Stimulated activated naive B cell treated with anti-CD40 and anti-IgM and Interleukin-4, amounts not matched to agents 10 μg/mL and 1 μg/mL and 100 μg/mL, for 72 hours (primary cell): ENCODE measurements at places on chromosomes 7 and 10.

DNA sequence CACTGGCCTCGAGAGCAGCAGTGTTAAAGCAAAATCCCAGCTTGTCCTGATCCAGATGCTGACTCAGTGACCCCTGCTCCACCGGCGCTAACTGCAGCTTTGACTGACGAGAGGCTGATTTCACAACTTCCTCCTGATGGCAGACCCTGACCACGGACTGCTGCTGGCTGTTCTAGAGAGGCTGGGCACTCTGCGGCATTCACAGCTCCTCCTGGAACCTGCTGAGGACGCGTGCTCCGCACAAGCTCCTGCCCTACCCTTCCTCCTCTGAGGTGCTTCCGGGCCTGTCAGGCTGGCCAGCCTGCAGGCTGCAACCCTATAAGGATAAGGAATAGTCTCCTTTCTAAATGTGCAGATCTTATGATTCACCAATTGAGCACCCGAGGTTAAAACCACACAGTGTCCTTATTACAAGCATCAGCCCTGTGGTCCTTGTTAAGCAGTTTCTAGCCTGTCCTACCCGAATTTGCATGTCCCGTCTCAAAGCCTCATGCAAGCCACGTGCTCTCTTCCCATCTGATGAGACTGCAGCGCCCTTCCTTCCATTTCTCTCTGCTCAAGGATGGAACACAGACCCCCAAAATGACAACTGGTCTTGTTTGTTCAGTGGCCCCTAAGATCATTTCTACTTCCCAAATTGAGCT is 35.5 kb upstream of the NCAPG2 start:
- no peak overlapping the region for H3K4me3 ChIP-seq
- no peak overlapping the region for H3K27ac ChIP-seq
- DNase-seq: no peak
- H3K36me3 ChIP-seq: peaks cover 33% of the 10 kb centered on the region

DNA sequence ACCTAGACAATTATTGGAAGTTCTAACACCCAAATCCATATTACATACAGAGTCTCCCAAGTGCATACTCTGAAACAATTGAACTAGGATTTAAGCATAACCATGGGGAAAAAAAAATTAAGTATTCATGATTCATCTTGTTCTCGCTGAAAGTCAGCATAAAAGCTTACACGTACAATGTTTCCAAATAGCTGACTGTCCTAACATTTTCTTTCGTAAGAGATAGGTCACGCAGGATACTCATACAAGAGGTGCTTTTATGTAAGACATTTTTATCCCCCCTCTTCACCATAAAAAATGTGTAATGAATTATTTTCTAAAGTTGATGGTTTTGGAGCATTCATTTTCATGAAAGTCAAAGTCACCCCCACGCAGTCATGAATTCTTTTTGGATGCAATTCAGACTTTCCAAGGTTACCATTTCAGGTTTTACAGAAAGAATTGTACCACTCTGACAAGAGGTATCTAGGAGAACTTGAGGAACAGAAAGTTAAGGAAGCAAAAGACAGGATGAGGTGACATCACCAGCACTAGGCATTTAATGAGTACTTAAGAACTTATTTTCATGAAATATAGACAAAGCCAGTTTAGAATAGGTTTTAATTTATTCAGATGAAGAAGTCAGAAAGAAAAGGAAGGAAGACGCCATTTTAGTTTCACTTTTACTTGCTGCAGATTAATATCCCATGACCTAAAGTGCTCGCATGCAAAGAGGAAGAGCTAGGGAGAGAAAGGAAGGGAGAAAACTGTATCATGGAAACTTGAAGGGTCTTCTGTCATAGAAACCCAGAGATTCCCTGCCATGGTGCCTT is 55.8 kb downstream of the TMEM26 start:
- H3K27ac ChIP-seq: no peak overlapping the region
- peaks cover 9% of the 10 kb centered on the region for H3K4me1 ChIP-seq
- H3K4me3 ChIP-seq: peak overlapping the region; percentile 46

DNA sequence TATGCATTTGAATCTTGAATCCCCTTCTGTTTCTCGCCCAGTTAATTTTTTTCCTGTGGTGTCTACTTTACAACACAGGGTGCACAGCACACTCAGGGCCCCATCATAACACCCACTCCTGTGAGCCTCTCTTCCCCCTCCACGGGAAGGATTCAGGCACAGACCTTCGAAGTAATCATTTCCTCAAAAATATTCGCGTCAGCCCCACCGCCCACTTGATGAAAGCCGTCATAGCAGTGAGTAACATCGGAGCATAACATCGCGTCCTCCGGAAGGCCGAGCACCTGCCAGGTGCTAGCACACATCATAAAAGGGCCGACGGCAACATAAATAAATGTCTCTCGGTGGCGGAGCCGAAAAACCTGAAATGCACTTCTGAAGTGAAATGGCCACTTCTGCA is 201.7 kb upstream of the ADARB2 start:
- no peaks in the 10 kb centered on the region for H3K36me3 ChIP-seq
- no peaks in the 10 kb centered on the region for H3K27me3 ChIP-seq
- H3K27ac ChIP-seq: peak overlapping the region; percentile 93

- H3K4me3 ChIP-seq: no peak overlapping the region
- no peaks in the 10 kb centered on the region for H3K27me3 ChIP-seq
- no peak overlapping the region for H3K27ac ChIP-seq
- DNase-seq: no peak
Measured at GRCh38 chr7:37421861-37422500, 26.7 kb downstream of the ELMO1 start.

DNA sequence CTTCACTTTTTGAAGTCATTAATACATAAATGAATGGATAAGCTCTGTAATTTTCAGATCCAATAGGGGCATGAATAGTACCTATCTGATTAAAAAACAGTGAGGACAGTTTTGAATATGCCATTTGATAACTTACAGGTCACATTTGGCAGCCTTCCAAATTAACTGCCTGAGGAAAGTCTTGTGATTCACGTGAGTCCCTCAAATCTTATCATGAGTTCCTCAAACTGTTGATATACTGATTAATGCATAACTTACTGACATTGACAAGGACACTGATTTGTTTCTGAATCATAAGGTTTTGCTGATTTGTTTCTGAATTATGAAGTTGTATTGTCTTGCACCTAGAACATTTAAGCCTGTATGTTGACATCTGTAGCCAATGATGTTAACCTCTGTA is 55.1 kb downstream of the ANKMY2 start:
- peaks cover 3% of the 10 kb centered on the region for H3K27me3 ChIP-seq
- H3K27ac ChIP-seq: no peak overlapping the region
- no peak for DNase-seq

DNA sequence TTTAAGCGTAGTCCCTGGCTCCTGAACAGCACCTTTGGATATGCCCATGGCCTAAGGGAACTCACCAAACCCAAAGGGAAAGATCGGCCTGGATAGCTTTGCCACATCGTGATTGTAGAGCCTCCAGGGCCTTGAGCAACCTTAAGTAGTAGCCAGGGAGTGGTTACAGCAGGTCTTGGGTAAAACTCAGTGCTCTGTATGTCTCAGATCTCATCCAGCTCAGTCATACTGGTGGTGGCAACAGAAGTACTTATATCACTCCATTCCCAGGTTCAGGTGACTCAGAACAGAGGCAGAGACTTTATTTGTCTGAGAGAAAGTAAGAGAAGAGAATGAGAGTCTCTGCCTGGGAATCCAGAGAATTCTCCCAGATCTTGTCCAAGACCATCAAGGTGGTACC is 39.1 kb upstream of the AASS start:
- H3K27ac ChIP-seq: no peak overlapping the region
- H3K36me3 ChIP-seq: no peaks in the 10 kb centered on the region
- no peak for DNase-seq
- H3K4me3 ChIP-seq: no peak overlapping the region

- no peaks in the 10 kb centered on the region for H3K27me3 ChIP-seq
- H3K27ac ChIP-seq: no peak overlapping the region
- H3K4me3 ChIP-seq: no peak overlapping the region
Measured at GRCh38 chr10:34191406-34191805, 623.7 kb downstream of the PARD3 start.

GRCh38 chr7:35752742-35753141 is 48.1 kb upstream of the SEPTIN7 start:
- DNase-seq: no peak
- no peaks in the 10 kb centered on the region for H3K4me1 ChIP-seq
- no peak overlapping the region for H3K27ac ChIP-seq
- no peaks in the 10 kb centered on the region for H3K27me3 ChIP-seq
- H3K36me3 ChIP-seq: peaks cover 3% of the 10 kb centered on the region
- no peak overlapping the region for H3K4me3 ChIP-seq

- H3K36me3 ChIP-seq: no peaks in the 10 kb centered on the region
- H3K4me1 ChIP-seq: no peaks in the 10 kb centered on the region
- H3K27me3 ChIP-seq: no peaks in the 10 kb centered on the region
- no peak overlapping the region for H3K4me3 ChIP-seq
- DNase-seq: no peak
Measured at GRCh38 chr10:59090817-59091622, 85.4 kb upstream of the PHYHIPL start.

DNA sequence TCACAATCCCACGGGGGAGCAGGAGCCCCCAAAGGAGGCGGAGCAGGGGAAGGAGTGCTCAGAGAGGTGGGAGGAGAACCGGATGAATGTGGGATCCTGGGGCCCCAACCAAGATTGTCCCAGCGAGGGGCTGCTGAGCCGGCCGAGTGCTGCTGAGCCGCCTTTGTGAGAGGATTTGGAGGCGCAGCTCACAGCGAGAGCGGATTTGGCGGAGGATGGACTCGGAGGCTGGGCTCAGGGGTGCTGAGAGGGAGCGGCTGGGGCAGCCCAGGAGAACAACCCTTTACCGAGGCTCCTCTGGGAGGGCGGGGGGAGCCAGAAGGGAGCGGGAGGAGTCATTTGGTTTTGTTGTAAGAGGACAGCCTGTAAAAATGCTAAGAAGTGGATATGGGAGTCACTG is 23.0 kb downstream of the GHRHR start:
- no peak for DNase-seq
- H3K27me3 ChIP-seq: peaks cover 56% of the 10 kb centered on the region
- no peaks in the 10 kb centered on the region for H3K36me3 ChIP-seq
- no peak overlapping the region for H3K4me3 ChIP-seq

- no peak overlapping the region for H3K27ac ChIP-seq
- peaks cover 3% of the 10 kb centered on the region for H3K36me3 ChIP-seq
- no peak for DNase-seq
- H3K4me1 ChIP-seq: peaks cover 11% of the 10 kb centered on the region
- no peaks in the 10 kb centered on the region for H3K27me3 ChIP-seq
Measured at GRCh38 chr7:121023194-121023593, 34.7 kb downstream of the CPED1 start.

DNA sequence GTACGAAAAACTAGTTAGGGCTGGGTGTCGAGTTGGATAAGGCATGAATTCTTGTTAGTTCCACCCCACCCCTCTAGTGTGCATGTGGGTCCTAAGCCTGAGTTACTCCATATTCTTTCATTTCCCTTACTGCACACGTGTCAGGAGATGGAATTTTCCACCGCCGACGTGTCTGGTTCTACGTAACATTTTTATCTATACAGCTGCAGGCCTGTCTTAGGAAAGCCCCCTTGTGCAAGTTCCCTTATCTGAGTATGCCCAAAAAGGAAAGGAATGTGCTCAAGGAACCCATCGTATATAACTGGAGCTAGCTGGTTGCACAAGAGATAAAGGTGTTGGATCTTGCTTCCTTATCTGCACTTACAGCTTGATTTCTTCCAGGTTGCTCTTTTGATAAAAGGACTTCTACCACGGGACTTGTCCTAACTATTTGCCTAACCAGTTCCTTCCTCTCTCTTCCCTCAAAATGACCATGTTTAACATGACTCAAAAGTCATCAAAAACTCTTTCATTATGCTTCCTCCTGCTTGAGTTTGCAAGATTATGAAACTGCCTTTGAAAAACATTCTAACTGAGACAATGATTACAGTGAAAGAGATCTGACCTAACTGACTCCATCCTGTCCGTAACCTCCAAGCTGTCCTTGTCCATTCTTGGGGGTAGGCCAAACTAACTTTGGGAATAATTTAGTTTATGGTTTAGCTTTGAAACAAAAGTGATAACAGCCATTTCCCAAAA is 181.4 kb downstream of the AKR1D1 start:
- no peak overlapping the region for H3K4me3 ChIP-seq
- H3K36me3 ChIP-seq: no peaks in the 10 kb centered on the region
- no peaks in the 10 kb centered on the region for H3K27me3 ChIP-seq
- H3K27ac ChIP-seq: no peak overlapping the region
- DNase-seq: no peak

DNA sequence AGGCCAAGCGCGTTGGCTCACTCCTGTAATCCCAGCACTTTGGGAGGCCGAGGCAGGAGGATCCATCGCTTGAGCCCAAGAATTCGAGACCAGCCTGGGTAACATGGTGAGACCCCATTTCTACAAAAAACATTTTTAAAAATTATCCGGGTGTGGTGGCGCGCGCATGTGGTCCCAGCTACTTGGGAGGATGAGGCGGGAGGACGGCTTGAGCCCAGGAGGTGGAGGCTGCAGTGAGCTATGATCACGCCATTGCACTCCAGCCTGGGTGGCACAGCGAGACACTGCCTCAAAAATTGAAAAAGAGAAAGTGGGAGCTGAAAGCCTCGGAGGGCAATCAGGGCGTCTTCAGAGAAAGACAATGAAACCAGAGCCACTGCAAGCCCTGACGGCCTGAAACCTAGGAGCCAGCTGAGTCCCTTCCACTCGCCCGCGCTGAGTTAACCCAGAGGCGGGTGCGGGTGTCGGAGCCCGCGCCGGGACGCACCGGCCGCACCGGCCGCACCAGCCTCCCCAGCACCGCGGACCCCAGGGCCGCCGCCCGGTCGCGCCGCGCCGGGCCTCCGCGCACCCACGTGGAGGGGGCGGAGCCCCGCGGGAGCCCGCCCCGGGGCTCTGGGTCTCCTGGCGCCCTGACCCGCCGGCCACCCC is 22.4 kb downstream of the ZFAND2A start:
- H3K4me1 ChIP-seq: peaks cover 47% of the 10 kb centered on the region
- peak overlapping the region; percentile 97 for H3K27ac ChIP-seq
- no peaks in the 10 kb centered on the region for H3K27me3 ChIP-seq
- H3K4me3 ChIP-seq: peak overlapping the region; percentile 89

GRCh38 chr7:152121432-152121831 is 96.0 kb downstream of the GALNT11 start:
- DNase-seq: no peak
- H3K4me1 ChIP-seq: no peaks in the 10 kb centered on the region

DNA sequence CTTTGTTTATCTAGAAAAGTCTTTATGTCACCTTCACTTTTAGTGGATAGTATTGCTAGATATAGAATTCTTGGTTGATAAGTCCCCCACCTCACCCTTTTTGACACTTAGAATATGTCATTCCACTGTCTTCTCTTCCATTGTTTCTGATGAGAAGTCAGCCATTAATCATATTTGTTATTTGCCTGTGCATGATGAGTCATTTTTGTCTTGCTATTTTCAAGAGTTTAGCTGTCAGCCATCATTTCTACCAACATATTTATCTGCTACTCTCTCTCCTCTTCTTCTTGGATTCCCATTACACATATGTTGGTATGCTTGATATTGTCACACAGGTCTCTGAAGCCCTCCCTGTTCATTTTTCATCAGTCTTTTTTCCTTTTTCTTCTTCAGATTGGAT is 160.8 kb upstream of the TCF7L2 start:
- no peak overlapping the region for H3K4me3 ChIP-seq
- H3K27me3 ChIP-seq: no peaks in the 10 kb centered on the region
- no peaks in the 10 kb centered on the region for H3K4me1 ChIP-seq
- H3K27ac ChIP-seq: peak overlapping the region; percentile 21
